ENCODE measurements at places on chromosomes 1 and 21.

DNA sequence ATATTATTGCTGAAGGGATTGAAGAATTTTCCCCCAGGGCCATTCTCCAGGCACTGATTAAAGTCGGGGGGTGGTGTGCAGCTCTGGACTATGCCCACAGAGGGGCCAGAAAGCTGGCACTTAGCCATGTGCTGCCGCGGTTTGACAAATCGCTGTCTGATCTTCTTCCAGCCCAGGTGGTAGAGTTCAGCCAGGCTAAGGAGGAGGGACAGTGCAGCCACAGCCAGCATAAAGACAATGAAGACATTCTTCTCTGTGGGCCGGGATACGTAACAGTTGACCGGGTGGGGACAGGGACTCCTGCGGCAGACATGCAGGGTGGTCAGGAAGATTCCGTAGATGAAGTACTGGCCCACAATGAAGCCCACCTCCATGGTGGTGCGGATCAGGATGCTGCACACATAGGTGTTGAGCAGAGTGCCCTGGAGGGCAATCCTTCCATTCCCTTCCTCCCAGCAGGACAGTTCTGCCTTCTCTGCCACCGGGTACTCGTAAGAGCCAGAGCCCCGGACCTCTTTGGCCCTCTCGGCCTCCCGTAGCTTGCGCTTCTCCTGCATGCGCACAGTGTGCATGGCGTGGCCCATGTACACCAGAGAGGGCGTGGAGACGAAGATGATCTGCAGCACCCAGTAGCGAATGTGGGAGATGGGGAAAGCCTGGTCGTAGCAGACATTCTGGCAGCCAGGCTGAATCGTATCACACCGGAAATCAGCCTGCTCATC is 1.9 kb downstream of the GJA5 start:
- DNase-seq: no peak

DNA sequence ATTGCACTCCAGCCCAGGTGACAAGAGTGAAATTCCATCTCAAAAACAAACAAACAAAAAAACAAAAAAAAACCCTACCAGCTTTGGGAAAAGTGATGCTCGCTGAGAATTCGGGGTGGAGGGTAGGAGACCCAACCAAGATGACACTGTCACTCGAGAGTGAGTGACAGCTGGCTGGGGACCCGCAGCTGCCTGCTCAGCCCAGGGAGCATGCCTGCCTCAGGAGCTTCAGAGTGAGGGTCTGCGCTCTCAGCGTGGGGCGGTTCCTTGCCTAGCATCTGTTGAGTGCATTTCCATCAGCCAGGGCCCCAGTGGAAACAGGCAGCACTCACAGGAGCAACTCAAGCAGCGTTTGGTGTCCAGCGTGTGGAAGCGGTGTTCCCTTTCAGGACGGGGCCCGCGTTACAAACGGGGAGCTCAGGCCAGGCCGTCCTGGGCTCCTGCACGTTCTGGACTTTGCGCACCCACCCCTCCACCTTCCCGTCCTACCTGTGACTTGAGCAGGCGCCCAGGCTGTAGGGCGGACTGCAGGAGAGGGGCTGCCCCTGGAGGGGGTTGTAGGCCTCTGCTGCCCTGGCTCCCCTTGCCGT is 5.9 kb downstream of the CSTB start:
- no peak for DNase-seq

GRCh38 chr1:66929999-66930822 is 5.4 kb downstream of the MIER1 start:
- peak; percentile 96 for DNase-seq

GRCh38 chr21:45282283-45283034 is 5.2 kb downstream of the POFUT2 start:
- DNase-seq: no peak

DNA sequence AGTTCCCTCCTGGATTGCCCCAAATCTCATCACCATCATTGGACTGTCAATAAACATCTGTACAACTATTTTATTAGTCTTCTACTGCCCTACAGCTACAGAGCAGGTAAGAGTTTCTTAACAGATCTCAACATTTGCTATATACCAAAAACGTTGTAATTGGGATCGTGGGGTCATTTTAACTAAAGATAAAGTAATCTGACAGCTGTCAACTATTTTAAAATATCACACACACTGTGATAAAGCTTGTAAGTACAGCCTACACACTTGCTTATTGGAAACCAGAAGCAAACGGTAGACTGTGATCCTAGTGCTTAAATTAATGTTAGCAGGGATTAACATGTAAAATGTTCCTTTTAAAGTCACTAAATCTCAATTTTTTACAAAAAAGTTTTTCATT is 7.9 kb downstream of the CEPT1 start:
- DNase-seq: no peak

DNA sequence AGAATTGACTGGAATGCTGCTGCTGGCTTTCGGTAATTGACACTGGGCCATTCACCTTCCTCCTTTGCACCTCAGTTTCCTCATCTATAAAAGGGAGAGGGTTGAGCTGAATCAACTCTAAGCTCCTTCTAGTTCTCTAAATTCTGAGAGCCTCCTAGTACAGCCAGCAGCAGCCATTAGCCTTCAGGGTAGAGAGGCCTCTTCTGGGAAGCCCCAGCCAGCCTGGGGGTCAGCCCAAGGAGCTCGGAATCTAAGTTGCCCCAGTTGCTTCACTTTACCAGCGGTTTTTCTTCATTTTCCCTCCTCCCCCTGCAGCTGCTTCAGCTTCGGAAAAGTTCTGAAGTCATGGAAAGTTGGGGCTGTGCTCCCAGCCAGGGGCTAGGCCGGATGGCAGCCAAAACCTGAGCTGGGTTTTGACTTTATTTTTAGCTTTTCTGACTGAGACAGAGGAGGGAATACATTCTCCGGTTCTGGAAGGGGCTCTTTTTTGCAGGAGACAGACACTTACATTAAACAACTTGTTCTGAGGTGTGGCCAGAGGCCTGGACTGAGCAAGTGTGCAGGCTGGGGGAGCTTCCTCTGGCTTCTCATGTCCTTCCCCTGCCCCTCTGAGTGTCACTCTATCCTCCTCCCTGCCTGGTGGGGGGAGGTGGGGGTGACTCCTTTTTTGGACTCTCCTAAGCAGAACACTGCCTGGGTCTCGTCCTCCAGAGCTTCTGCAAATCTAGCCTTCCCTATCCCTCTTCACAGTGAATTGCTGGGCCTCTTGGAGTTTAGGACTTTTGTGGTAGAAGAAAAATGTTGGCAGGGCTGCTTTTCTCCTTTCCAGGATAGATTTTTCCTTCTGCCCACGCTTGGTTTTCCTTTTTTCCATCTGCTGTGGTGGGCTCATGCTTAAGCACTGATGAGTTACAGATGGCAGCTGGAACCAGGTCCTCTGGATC is 14.4 kb downstream of the LMNA start:
- no peak for DNase-seq

- DNase-seq: no peak
Observed at GRCh38 chr1:150210091-150210490, 25.8 kb downstream of the ANP32E start.

GRCh38 chr1:70941563-70941962 is 106.1 kb downstream of the PTGER3 start:
- DNase-seq: no peak

All from activated T-cell treated with anti-CD3 and anti-CD28 coated beads, Interleukin-2, amount 50 U/mL, for 48 hours (primary cell).